ENCODE measurements at places on chromosomes 7 and 10.

DNA sequence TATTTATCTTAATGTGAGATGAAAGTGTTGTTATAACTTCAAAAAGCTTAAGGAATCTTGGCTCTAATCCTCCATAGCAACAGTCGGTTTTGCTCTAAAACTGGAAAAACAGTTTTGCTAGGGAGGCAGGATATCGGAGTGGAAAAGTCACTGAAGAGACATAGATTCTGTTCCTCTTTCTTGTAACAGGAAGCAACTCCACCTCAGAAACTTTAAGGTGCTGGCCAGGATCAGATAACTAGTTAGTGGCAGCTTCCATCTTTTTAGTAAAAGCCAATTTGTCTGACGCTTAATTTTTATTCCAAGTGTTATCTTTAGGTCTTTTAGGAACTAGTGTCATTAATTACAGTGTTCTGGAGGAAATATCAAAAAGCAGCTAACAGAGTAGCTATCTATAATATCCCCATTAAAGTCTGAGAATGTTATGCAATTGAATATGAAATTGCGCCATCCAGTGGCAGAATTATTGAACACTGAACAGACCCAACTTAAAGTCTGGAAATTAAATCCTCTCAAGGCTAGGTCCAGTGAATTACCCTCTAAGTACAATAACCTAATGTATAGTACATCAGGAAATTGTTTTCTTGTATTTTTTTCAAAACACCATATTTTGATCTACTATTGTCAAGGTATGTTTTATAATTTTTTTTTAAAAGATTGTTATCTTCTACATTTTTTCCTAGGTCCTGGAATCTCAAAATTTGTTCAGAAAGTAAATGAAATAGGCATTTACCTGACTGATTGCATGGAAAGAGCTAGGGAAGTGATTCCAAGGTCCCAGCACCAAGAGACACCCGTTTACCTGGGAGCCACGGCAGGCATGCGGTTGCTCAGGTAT, 65.9 kb upstream of the CC2D2B start:
- peak; percentile 30 for DNase-seq

DNA sequence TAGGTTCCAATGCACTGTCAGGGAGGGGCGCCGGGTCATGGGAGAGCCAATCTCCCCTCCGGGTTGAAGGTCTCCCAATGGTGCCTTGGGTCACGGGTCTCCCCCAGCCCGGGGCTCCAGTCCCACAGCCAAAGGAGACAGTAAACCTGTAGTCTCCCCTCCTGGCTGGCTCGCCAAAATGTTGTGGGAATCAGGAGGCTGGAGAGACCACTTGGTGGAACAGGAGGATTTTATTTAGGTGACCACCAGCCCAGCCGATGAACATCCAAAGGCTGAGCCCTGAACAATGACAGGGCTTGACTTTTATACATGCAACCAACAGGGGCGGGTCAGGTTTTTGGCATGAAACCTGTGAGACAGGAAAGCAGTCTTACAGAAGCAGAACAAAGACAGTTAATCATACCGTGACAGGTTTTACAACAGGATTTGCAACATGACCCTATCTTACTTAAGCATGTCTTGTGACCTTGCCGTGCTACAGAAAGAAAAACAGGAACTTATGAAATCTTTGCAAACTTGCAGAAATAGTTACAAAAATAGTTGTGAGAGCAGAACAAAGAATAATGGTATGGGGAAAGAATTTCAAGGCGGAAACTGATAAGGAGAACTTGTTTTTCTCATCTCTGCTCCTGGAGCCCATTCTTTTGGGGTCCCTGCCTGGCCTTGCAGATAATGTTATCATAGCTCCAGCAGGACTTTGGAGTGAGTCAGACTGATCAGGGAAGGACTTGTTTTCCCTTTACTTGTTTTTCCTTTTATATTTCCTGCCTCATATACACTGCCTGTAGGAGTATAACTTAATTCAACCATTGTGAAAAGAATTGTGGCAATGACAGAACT, 7.1 kb downstream of the ERV3-1 start:
- DNase-seq, result no peak

- DNase-seq, result no peak
Observed at GRCh38 chr10:104273899-104274575, 5.1 kb downstream of the GSTO2 start.

DNA sequence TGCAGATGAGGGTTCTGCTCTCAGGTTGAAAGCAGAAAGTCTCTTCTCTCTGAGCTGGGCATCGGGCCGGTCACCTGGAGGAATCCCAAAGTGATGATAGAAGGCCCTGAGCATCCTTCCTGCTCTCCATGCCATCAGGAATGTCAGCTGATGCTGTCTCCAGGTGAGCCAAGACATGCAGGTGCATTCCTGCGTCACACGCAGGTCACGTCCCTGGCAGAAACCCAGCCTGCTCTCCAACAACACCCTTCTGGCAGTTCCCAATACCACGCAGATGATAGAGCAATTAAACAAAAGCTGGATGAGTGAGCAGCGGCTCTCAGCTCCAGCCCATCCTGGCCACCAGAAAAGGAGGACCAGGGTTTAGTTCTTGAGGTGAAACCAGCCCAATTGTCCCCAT, 6.9 kb upstream of the WIPI2 start:
- no peak for DNase-seq

DNA sequence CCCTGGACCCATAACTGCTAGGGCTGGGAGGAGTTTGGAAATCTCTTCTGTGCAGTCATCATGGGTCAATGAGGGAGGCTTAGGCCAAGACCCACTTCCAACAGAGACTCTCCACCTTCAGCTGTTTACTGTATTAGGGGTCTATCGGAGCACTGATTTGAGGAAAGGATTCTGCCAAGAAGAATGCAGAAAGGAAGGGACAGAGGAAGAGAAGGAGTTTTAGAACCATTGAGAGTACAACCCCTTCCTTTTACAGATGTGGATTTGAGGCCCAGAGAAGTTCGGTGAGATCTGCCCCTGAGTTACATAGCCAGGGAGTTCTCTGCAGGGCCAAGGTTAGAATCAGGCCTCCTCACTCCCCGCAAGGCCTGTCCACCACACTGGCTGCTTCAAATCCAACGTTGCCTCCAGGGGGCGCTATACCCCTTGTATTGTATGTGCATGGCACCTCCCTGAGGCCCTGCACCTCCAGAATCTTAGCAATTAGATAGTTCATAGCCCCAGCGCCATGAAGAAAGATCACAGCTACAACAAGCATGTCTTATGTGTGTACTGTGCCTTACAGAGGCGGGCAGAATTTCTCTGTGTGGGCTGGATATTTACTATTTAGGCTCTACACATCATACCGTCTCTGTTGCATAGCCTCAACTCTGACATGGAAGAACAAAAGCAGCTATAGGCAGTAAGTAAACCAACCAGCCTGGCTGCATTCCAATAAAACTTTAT, 246.8 kb downstream of the SKIDA1 start:
- DNase-seq, result peak; percentile 41

DNA sequence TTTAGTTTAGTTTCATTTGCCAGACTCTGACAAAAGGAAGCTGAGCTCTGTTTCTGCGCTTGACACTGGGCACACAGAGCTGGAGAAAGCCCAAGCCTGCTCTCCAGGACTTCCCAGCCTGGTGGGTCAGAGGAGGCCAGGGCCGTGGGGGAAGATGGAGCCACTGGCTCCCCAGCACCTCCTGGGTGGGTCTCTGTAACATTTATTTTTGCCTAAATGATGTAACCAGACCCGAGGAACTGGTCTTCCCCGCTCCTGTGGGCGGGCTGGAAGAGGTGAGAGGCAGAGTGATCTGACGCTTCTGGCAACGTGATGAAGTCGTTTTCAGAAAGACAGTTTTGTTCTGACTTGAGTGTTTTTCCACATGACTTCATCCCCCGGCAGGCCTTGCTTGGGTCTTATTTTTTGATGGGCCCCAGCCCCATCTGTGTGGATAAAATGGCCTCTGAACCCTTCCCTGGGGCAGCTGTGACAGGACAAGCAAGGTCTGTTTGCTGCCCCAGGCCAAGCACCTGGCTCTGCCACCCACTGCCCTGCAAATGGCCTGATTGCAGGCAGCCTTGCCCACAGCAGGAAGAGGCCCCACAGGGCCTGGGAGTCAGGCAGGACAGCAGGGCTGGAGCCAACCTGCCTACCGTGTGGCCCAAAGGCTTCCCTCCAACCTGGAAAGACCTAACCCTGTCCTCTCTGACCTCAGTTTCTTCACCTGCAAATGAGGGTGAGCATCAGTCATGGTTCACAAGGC, 304.9 kb upstream of the ZMIZ1 start:
- DNase-seq, result no peak

GRCh38 chr10:103789771-103790201, 65.6 kb downstream of the SH3PXD2A start:
- DNase-seq, result no peak

- no peak for DNase-seq
Observed at GRCh38 chr7:151838861-151839381, 38.0 kb downstream of the PRKAG2 start.
